ENCODE measurements at places on chromosomes 2 and 18.
A peak's percentile ranks its signal among the peaks of the same experiment; 100 is the strongest.

- peak; percentile 20 for DNase-seq
Measured at GRCh38 chr2:212032032-212032431, 506.6 kb downstream of the ERBB4 start.

DNA sequence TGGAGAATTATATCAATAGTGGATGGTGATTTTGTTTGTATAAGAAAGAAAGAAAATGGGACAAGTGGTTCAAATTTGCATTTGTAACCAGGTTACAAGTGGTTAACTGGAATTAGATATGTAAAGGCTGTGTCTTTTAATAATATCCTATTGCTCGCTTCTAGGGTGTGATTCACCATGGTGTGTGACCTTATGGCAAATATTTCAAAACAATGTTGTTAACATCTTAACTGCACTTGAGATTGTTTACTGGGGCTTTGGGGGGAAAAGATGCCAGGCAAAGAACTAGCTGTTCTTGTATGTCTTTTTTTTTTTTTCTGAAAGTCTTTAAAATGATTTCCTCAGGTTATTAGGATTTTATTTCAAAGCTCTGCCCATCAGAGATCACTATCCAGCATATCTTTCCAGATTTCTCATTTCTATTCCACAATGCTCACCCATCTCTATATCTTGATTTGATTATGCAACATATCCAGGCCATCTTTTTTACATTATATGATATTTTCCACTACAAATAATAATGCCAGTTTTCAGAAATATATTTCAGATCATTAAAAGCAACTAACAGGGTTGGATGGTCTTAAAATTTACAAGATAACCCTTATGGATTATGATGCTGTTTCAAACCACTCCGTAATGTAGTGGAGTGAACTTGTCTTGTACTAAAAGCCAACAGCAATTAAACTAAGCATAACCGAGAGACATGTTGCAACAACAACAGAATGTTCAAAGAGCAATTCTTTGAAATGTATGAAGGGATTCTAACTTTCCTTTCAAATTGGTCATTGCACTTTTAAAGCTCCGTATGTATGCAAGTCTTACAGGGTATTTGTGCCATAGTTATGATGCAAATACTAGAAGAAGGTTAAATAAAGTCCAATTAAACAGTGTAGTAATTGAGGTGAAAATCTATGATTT is 341.5 kb upstream of the ETAA1 start:
- DNase-seq, result no peak

DNA sequence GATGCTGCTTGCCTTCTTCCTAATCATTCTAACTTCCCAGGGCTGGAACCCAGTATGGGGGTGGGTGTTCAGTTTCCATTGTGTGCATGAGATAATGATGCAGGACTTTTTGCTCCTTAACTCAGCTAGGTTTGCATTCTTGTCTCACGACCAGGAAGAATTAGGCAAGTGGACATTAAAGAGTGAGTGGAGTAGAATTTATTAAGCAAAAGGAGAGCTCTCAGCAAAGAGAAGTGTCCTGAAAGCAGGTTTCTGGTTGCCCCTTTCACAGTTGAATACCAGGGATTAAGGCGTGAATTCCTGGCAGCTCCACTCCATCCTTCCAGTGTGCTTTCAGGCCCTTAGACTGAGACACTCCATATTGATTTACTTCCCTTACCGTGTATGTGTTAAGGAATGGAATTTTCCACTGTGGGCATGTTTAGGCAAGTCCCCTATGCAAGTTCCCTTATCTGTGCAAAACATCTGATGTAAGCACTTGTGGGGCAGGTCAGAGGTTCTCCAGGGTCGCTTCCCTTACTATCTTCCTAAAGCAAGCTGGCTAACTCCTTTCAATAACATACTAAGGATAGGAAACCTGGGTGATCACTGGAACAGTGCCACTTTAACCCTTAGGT is 126.5 kb downstream of the GPR39 start:
- DNase-seq, result no peak

DNA sequence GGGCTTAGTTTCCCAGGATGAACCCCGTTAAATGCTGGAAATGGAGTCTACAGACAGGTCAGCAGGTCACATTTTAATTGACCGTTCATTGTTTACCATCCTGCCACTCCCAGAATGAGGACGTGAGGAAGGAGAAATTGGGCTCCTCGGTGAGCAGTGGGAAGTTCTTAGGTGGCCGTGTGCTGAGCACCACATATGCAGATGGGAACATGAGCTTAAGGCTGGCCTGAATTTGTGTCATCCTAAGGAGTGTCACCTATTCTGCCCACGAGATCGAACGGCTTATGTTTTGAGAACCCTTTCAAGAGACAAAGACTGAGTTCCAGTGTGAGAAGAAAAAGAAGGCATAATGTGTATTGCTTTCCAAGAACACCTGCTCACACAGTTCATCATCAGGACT is 234.4 kb upstream of the PXDN start:
- DNase-seq, result no peak

- no peak for DNase-seq
Measured at GRCh38 chr2:60662781-60663180, 93.3 kb upstream of the PAPOLG start.

- no peak for DNase-seq
Measured at GRCh38 chr2:69790601-69790959, 38.9 kb upstream of the GMCL1 start.
